Osteoblast (primary cell): ENCODE measurements at places on chromosomes 5 and 9. TPM values are rescaled to one million over a fixed set of nuclear protein-coding genes. Genes with fewer than 3 reads are reported as not detected.
A peak's percentile ranks its signal among the peaks of the same experiment; 100 is the strongest.

DNA sequence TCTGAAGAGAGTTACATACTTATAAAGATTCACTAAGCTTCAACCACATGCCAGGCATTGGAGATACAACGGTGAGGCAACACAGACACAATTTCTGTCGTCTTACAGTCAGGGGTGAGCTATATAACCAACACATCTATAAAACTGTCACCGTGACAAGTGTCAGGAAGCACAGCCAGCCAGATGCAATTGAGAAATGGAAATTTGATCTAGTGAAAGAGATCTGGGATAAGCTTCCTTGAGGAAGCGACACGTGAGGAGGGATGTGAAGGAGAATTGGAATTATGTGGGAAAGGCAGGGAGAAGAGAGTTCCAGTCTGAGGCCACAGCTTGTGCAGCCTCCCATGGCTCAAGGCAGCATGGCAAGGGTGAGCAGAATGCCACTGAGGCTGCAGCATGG is 50.9 kb upstream of the ZNF354B start:
- no peak overlapping the region for H3K4me3 ChIP-seq
- no peaks in the 10 kb centered on the region for H3K4me1 ChIP-seq
- no peaks in the 10 kb centered on the region for H3K27me3 ChIP-seq
- no peaks in the 10 kb centered on the region for H3K36me3 ChIP-seq
- no peak for DNase-seq
- no peak overlapping the region for H3K27ac ChIP-seq

DNA sequence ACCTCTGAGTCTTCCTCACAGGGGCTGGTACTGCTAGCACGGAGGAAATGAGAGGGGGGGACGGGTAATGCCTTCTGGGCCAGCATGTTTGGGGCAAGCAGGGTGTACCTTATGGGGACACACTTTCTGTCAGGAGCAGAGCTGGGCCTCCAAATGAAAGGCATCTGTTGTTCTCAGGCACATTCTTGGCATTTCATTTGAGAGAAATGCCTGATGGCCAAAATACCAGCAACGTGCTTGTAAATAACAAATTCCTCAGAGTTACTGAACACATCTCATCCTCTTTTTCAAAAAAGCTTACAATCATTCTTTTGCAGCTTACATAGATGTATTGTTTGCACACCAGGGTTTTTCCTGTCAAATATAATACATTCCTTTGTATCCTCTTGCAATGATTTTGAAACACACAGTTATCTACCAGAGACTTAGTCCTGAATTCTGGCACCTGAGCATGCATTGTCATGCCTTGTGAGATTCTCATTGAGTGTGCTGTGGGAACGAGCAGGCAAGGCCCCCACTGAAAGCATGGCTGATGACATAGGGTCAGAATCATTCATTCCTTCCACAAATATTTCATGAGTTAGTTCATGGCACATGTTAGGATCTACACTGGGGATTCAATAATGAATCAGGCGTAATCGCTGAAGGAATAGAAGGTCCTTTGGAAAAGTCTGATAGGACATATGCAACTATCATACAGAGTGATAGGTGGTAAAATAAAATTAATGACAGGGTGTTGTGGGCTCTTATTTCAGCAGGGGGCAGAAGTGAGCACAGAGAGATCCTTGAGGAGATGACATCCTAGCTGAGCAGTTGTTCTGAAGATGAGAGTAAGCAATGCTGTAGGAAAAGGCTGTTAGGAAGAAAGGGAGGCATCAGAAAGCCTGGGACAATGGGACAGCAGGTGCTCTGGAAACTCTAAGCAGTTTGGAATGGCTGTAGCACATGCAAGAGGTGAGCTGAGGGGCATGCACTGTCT is 260.9 kb upstream of the TUT7 start:
- no peak overlapping the region for H3K27ac ChIP-seq

DNA sequence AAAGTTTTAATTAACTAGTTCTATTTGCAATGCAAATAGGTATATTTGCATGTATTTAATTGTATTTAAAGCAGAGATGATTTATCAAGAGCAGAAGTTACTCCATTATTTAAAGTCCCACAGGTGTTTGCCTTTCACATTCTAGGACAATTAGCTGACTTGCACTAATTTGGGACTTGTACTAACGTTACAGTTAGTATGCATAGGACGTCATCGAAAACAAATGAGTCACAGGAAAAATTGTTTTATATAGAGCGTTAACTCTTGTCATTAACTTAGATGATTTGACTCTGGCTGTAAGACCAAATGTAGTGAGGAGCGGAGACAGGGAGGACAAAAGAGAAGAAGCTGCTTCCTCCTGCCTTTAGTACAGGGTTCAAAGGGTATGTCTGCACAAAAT is 126.1 kb upstream of the IFNE start:
- no peak overlapping the region for H3K4me3 ChIP-seq
- H3K4me1 ChIP-seq: peaks cover 45% of the 10 kb centered on the region
- DNase-seq: peak; percentile 76
- no peaks in the 10 kb centered on the region for H3K36me3 ChIP-seq
- no peak overlapping the region for H3K27ac ChIP-seq

Gene CYLC2
- not detected in 2 replicates for total RNA-seq

Gene CDC42SE2
- total RNA-seq: 22.8 and 24.8 TPM in 2 replicates
